ENCODE measurements at places on chromosomes 4 and X.
A peak's percentile ranks its signal among the peaks of the same experiment; 100 is the strongest.

DNA sequence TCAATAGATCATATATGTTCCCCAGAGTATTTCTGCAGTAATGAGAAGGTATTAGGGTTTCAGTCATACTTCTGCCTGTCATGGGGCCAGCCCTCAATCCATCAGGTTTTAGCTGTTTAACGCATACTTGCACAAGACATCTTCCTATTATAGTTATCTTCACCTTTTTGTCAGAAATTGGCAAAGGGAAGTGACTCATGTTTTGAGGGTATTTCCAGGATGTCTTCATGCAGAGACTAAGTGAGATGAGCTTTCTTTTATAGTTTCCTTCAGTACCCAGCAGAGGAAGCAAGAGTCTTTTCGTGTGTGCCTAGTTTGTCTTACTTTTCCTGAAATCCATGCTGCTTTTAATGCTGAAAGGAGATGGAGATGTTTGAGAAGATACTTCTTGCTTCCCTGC lies 9.5 kb downstream of the CSTF2 start:
- no peak for DNase-seq

GRCh38 chr4:39124885-39125599 lies 57.3 kb upstream of the WDR19 start:
- DNase-seq, result no peak

- DNase-seq, result no peak
These were observed 1122.9 kb upstream of the PCDH10 start for GRCh38 chr4:132026166-132026565.

GRCh38 chrX:56588397-56589188 lies 25.2 kb downstream of the UBQLN2 start:
- no peak for DNase-seq

DNA sequence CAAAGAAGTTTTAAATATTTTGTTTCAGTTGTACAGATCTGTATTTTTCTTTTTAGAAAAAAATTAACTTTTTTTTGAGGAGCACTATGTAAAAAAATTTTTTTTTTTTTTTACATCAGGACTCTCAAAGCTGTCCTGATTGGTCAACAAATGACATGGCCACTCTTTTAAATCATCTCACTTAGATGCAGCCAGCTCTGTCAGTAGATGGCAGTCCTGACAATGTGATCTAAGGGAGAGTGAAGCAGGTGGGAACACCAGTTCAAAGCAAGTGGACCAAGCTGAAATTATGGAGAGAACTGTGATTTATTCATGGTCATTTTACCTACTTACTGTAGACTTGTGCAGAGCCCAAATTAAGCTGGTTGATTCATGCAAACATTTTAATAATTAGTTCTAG lies 174.7 kb upstream of the GPRIN3 start:
- no peak for DNase-seq

DNA sequence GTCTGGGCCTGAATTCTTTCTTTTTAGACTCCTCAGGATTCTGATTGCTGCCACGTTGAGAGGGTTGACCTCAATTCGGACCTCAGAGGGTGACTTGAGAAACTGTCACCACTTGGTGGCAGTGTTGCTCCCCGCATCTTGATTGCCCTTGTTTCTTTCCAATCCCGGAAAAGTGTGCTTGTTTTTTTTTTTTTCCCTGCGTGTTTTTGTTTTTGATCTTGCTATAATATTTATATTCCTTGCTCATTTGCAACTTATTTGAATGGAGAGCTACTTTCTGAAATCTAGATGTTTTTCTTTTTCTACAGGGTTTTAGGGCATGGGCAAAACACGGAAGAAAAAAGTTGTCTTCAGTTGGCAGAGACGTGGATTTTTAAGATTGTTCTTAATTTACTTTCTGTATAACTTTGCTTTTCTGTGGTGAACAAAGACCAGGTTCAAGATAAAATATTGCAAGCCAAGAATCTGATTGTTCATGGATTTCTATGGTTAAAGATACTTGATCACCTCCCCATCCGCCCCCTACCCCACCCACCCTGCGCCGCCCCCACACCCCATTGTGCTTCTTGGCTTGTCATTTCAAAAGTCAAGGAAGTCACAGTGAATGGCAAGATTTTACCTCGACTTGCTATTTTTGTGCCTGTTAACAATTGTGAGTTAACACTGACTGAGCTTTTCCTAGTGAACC lies 102.0 kb downstream of the PTTG2 start:
- DNase-seq, result peak; percentile 32

- DNase-seq, result no peak
These were observed 37.4 kb downstream of the SCD5 start for GRCh38 chr4:82761229-82761628.

- no peak for DNase-seq
These were observed 14.2 kb downstream of the SEC24D start for GRCh38 chr4:118821590-118822293.

- DNase-seq, result no peak
These were observed 65.4 kb downstream of the CEP44 start for GRCh38 chr4:174349156-174349555.

DNA sequence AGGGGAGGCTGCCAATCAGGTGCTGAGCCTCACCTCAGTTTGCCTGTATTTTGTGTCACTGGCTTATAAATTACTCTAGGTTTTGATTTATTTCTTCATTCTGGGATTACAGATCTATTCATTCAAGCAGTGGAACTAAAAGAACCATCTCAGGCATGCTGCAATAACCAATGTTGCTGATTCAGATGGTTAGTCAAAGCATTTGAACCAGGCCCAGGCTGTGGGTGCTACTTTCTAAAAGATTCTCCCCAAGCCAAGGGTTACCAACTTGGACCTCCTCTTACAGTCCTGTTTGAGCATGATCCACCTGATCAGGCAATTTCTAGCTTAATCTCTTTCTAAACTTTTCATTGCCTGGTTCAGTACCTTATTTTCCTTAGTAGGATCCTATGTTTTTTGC lies 67.2 kb downstream of the TMEM131L start:
- no peak for DNase-seq

DNA sequence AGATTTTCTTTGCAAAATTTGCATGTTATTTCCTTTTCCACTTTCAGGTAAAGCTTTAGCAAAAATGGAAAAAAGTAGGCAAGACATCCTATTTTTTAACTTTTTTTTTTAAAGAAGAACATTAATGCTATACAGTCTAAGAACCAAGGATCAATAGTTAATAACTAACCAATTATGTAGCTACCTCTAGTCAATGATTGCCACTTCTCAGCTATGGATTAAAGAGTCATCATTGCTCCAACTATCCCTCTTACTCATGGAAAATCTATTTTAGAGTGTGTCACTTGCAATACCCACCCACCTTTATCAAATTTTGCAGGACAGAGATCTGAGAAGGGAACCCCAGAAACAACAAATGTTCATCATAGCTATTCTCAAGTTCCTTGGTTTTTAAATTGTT lies 223.1 kb downstream of the ANK2 start:
- no peak for DNase-seq

DNA sequence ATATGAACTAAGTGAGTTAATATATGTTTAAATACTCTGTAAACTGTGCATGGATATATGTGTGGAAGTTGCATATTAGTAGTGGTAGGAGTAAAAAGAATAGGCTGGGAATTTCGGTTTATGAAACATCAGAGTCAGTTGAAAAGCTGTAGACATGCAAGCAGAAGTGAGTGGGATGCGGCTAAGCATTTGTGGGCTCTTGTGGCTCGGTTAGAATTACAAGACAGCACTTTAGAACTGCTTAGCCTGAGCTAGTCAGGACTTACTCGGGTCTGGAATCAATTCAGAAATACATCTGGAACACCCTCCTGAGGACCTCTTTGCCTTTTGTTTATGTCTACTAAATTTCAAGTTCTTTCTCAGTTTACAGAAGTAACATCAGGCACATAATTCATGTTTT lies 93.6 kb downstream of the AFF2 start:
- DNase-seq, result no peak

- DNase-seq, result no peak
These were observed 60.0 kb upstream of the ALB start for GRCh38 chr4:73344106-73344505.

GRCh38 chr4:141900856-141901255 lies 264.5 kb downstream of the IL15 start:
- no peak for DNase-seq

- DNase-seq, result no peak
These were observed 15.2 kb upstream of the MAP9 start for GRCh38 chr4:155391932-155392331.

DNA sequence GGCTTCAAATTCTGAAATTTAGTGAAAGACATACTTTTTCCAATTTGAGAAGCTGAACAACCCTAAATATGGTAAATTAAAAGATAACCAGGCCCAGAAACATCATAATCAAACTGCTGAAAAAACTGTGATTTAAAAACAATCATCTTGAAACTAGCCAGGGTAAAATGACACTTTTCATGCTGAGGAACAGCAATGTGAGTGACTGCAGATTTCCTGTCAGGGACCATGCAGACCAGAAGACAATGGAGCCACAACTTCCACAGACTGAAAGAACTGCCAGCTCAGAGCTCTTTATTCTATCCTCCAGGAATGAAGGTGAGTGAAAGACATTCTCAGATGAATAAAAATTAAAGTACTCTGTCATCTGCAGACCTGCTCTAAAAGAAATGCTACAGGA lies 73.3 kb downstream of the NAT8L start:
- no peak for DNase-seq

DNA sequence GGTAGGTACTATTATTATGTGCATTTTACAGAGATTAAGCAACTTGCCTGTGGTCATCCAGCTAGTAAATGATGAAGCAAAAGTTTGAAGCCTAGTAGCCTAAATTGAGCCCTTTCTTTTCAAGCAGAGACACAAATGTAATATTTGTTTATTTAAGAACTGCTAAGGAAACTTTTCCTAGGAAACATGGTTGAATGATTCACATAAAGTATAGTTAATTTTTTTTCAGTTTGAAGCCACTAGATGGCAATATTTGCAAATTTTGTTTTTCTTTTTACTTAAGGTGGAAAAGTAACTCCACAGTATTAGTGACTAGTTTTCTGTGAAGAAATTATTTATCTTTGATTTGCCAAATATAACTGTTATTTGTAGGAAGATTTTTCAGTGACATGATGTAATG lies 52.8 kb upstream of the ANKRD17 start:
- no peak for DNase-seq

- no peak for DNase-seq
These were observed 229.1 kb downstream of the VEGFC start for GRCh38 chr4:176563591-176563990.

DNA sequence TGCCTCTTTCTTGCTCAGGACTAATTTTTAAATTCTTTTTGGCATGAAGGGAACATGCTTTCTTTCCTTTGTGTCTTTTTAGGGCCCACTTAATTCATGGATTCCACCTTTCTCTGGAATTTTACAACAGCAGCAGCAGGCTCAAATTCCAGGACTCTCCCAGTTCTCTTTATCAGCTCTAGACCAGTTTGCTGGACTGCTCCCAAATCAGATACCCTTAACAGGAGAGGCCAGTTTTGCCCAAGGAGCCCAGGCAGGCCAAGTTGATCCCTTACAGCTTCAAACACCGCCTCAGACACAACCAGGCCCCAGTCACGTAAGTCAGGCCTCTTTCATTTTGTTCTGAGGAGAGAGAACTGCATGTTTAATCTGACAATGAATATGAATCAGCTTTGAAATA lies 2.3 kb downstream of the ODAM start:
- DNase-seq, result no peak

DNA sequence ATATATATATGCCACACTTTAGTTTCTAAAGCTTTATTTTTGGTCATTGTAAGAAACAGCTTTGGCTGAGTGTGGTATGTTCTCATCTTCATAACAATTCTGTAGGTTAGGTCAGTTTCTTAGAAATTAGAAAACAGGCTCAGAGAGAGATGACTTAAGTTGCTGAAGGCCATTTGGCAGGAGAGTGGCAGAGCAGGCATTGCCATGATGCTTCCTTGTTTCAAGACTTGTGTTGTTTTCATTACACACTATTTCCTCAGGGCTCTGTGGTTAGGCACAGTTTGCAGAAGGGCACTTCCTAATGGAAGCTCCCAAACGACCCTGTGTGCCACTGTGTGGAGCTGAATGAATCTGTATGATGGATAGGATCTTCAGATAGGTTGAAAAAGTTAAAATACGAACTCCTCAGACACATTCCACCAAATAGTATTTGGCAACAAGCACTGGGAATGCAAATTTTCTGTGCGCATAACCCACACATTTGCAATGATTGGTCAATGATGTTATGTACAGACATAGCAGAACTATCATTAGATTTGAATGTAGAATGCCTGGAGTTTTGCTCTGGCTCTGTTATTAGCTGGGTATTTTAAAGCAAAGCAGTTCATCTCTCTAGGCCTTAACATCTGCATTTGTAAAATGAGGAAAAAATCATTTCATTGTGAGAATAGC lies 274.3 kb upstream of the HS3ST1 start:
- DNase-seq, result no peak

- DNase-seq, result no peak
These were observed 40.5 kb downstream of the HMGB2 start for GRCh38 chr4:173293663-173294062.

DNA sequence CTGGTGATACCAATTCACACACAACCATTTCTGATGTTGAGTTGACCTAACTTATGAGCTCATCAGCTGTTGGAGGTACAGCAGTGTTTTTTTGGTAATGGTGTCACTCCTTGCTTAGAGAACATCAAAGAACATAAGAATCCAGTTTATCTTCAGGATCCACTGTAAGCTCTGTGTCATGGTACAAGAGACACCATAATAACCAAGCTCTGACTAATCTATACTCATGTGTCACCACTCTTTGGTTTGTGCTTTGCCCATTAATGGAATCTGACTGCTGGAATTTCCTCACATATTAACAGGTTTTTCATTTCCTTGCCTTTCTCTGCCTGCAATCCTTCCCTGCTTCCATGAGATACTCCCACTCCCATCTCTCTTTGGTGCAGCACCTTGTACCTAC lies 735.1 kb upstream of the LCORL start:
- DNase-seq, result no peak

DNA sequence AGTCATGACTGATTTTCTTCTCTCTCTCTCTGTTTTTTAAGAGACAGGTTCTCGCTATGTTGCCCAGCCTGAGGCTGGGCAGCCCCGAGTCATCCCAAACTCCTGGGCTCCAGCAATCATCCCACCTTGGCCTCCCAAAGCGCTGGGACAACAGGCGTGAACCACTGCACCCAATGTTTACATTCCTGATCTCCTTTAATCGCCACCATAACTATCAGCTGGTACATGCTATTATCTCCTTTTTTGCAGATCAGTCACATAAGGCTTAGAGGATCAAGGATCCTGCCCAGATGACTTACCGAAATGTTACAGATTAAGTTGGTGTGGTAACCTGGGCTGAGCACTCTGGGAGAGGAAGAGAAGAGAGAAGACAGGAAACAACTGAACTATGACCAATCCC lies 1.5 kb upstream of the USP46 start:
- DNase-seq, result no peak

DNA sequence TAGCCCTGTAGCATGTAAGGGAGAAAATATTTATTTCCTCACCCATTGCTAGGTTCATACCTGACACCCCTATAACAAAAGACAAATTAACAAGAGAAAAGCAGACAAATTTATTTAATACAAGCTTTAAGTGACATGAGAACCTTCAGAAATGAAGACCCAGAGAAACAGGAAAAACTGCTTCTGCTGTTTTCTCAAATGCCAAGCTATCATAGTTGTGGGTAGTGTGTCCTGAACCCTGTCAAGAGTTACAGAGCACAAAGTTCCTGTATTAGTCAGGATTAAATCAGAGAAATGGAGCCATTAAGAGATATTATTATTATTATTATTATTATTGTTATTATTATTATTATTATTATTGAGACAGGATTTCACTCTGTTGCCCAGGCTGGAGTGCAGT lies 17.5 kb downstream of the CCDC160 start:
- no peak for DNase-seq

Data from stimulated activated CD8-positive, alpha-beta memory T cell treated with anti-CD3 and anti-CD28 coated beads, Interleukin-7, amount 100 ng/mL, for 1 hour (primary cell).